Effector CD4-positive, alpha-beta T cell (primary cell): ENCODE measurements at places on chromosomes 4 and X.

- no peak for DNase-seq
These were observed 2.9 kb downstream of the SLC30A9 start for GRCh38 chr4:41992967-41993857.

GRCh38 chrX:86137071-86137470 lies 11.2 kb upstream of the DACH2 start:
- DNase-seq: no peak

- no peak for DNase-seq
These were observed 197.3 kb upstream of the FAT1 start for GRCh38 chr4:186920992-186921391.

DNA sequence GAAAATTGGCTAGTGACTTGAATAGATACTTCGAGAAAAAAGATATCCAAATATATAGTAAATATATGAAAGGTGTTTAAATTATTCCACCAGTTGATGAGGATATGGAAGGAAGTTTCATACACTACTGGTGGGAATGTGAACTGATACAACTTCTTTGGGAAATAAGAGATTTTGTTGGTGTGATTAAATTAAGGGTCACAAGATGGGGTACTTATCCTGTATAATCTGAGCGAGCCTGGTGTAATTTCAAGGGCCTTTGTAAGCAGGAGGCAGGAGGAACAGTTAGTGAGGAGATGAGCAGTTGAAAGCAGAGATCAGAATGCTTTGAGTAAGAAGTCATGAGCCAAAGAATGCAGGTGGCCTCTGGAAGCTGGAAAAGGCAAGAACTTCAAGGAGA lies 192.2 kb downstream of the KCTD8 start:
- no peak for DNase-seq

DNA sequence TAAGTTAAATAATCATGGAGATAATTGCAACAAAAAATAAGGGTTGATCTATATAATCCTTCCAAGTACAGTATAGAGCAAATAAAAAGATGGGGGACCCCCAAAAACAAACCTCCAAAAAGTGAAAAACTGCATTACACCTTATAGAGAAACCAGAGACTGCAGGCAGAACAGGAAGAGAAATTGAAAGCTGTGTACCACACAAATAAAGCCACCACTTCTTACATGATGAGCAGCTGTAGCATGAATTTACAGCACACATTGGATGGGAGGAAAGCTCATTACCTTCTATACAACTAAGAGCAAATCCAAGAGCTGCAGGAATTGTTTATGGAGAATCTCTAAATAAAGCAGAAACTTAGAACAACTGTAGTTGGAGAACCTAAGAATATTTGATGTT lies 152.4 kb upstream of the PDE5A start:
- no peak for DNase-seq

DNA sequence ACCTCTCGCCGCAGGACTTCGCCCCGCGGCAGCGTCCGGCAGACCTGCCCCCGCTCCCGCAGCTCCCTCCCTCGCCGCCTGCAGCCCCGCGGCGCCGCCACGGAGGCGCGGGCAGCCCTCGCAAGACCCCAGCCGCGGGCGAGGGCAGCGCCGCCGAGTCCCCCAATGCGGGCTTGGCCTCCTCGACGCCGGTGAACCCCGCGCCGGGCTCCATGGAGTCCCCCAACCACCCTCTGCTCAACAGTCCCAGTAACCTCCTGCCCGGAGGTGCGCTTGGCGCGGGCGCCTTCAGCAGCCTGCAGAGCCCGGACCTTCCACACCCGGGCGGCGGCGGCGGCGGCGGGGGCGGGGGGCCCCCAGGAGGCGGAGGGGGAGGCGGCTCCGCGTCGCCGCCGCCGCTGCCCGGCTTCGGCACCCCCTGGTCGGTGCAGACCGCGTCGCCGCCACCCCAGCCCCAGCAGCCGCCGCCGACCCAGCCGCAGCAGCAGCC lies 1.2 kb downstream of the CPEB2 start:
- DNase-seq: no peak

DNA sequence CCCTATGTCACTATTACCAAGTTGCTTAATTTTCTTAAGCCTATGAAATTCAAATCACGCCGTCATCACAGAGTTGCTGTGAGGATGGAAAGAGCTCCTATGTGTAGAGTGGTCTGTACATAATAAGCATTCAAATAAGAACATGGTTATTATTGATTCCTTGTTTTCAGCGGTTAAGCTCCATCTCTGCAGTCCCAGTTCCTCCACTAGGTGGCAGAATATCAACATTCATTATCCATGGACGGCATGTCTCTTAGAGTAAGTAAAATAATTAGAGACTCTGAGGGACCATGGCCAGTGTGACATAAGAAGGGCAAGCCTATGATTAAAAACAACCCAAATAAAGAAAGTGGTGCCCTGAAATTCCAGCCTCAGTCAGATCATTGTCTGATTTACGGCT lies 132.5 kb upstream of the NHS start:
- DNase-seq: peak; percentile 5

DNA sequence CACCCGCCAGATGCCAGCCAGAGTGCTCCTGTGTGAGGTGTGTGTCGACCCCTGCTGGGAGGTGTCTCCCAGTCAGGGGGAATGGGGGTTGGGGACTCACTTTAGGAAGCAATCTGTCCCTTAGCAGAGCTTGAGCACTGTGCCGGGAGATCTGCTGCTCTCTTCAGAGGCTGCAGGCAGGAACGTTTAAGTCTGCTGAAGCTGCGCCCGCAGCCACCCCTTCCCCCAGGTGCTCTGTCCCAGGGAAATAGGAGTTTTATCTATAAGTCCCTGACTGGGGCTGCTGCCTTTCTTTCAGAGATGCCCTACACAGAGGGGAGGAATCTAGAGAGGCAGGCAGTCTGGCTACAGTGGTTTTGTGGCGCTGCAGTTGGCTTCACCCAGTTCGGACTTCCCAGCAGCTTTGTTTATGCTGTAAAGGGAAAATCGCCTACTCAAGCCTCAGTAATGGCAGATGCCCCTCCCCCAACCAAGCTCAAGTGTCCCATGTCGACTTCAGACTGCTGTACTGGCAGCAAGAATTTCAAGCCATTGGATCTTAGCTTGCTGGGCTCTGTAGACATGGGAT lies 80.8 kb downstream of the CCSER1 start:
- no peak for DNase-seq

- DNase-seq: no peak
These were observed 141.2 kb upstream of the INTU start for GRCh38 chr4:127491571-127491970.

DNA sequence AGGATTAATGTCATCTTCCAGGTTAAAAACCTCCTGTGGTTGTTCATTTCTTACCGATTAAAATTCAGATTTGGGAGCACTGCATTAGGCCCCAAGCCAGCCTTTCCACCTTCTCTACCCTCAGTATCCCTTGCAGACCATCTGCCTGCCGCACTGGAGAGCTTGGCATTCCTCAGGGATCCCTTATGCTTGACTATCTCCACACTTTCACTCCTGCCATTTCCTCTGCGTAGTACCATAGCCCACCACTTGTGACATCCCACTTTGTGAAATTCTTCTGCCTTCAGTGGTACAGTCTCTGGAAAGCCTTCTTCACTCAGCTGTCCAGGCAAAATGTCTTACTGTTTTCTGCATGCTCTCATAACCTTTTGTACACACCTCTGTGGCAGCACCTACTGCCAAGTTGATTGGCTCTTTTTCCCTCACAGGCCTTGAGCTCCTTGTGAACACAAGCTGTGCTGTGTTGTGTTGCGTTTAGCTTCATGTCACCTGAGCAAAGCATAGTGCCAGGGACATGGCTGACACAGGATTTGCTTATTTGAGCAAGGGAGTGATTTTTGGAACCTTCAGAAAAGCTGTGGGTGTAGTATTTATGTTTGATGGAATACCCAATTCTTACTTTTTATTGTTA lies 156.4 kb downstream of the ARX start:
- DNase-seq: no peak

DNA sequence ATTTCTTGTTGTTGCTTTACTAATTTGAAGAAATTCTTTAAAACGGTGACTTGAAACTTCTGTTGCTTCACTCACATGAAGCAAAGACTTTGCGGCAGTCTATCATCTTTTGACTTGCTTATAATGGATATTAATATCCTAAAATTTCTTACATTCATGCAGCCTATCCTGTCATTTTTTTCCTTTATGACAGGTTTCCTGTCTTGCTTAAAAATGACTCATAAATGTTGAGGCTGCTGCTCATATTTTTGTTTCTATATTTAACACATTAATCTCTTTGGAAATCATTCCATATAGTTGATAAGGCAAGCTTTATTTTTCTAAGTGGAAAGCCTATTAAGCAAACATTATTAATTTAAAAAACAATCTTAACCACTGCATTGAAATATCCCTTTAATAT lies 176.6 kb upstream of the GALNTL6 start:
- no peak for DNase-seq

DNA sequence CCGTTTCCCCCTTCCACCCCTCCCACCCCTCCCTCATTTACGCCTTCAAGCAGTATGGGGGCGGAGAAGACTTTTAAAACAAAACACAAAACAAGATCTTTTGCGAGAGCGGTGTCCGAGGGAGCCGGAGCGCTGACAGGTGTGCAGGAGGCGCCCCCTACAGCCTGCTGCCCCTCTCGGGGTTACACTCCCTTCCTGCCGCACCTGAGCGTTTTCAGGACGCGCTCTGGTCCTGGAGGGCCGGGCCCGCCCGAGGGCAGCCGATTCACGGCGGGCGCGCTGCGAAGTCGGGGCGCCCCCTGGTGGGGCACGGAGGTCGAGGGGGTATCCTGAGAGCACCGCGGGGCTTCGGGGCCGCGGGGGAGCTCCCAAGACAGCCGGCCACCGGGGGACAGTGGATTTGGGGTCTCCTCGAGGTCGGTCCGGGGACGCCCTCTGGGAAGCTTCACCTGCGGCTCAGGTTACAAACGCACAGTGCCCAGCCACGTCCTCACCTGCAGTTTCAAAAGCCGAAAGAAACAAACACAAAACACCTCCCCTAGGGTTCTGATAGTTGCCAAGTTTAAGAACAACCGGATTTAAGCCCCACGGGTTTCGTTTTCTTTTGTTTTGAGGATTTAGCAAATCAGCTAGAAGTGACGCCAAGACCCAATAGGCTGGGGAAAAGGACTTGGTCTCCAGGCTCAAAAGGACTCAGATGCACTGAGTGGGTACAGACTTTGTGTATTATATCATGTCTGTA lies 8.0 kb upstream of the NEUROG2 start:
- peak; percentile 61 for DNase-seq

GRCh38 chrX:13694359-13694758 lies 5.4 kb downstream of the RAB9A start:
- DNase-seq: no peak

- DNase-seq: no peak
These were observed 278.9 kb upstream of the SFRP2 start for GRCh38 chr4:154067786-154068185.

- no peak for DNase-seq
These were observed 21.4 kb downstream of the PTPN13 start for GRCh38 chr4:86615501-86615900.

DNA sequence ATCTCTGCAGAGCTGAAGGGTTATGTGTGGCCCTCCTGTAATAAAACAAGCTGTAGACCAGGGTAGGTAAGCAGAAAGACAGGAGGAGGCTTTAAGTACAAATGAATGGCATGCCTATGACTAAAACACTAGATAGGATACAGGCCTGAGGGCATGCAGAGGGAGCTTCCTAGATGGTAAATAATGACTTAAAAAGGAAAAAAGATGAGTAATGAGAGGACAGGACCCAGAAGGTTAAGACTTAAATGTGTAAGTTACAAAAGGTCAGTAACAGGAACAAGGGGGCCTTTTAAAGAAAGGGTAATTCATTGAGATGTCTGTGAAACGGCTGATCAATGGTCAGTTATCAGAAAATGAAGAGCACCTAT lies 194.8 kb downstream of the SOWAHB start:
- DNase-seq: no peak

DNA sequence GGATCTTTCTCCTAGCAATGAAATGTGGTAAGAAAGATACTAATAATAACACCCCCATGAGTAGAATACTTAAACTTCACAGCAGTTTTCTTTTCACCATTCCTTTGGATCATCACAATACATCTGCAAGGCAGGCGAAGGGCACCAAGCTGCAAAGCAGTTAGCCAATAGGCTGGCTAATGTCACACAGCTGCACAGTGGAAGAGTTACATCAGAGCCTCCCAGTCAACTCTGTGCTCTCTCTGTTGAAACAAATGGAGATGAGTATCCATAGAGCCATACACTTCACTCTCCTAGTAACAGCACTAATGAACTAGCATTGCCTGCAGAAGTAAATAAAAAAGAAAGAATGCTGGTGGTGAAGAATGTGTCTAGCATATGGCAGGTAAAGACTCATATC lies 139.0 kb downstream of the ATG4A start:
- no peak for DNase-seq

DNA sequence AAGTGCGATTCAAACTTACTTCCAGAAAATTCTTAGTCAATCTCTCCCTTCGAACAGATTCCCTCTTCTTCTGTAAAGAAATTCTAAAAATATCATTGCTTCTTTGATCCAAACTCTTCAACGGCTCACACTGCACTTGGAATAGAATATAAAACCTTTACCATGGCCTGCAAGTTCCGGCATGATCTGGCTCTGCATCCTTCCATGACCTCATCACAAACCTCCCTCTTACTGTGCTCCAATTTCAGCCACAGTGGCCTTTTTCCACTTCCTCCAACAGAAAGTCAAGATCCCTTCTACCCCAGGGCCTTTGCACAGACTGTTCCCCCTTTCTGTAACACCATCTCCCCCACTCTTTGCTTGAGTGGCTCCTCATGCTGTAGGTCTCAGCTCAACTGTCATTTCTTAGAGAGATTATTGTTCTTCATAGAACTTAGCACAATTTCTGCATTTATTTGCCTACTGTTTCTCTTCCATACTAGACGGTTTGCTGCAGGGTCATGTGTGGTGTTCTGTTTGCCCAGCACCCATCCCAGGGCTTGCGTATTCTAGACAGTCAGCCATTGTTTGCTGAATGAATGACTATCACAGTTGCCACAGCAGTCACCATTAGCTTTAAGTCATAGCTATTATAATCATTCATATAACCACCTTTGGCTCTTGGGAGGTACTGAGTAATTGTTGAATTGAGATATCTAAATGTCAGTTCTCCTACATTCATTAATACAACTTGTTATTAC lies 1.9 kb upstream of the STOX2 start:
- DNase-seq: no peak

DNA sequence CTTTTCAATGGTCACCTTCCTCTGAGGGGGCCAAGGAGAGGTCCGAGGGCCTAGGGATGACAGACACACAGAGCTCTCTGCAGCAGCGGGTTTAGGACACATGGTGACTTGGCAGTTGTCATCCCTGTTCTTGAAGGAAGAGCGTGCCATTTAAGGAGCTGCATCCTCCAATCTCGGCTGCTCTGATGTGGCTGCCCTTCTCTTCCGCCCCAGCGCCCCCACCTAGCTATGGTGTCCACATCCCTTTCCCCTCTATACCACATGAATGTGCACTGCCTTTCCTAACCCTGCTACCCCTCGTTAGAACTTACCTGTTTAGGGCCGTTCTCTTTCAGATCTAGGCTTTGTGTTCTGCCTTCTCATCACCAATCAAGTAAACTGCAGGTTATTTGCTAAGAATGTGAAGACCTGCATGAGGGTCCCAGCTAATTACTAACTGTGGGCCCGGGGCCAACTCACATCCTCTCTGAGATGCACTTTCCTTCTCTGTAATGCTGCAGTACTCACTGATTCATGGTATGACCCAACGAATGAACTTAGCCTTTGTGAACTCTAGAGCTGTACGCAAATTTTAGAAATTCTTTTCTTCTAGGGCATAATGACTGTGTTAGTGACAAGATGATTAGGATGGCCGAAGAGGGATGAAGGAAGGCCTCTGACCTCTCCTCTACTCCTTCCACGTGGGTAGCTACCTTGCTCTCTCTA lies 38.2 kb downstream of the CHST7 start:
- DNase-seq: peak; percentile 12
